ENCODE measurements at places on chromosomes 3 and 15.

DNA sequence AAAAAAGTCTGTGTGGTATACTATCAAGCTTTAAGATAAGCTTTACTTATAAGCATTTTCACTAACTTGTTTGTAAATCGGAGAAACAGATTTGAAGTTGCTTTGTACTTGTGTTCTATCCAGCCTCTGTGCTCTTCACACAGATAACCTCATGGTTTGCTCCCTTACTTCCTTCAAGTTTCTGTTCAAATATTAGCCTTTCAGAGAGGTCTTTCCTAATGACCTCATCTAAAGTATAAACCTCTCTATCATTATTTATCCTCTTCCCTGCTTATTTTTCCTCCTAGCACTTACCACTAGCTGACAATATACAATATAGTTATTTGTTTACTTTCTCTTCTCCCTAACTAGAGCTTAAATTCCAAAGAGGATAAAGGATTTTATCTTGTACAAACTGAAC lies 180.0 kb downstream of the CBLB start:
- DNase-seq: no peak

GRCh38 chr3:197787412-197787811 lies 3.6 kb upstream of the LRCH3 start:
- no peak for DNase-seq

DNA sequence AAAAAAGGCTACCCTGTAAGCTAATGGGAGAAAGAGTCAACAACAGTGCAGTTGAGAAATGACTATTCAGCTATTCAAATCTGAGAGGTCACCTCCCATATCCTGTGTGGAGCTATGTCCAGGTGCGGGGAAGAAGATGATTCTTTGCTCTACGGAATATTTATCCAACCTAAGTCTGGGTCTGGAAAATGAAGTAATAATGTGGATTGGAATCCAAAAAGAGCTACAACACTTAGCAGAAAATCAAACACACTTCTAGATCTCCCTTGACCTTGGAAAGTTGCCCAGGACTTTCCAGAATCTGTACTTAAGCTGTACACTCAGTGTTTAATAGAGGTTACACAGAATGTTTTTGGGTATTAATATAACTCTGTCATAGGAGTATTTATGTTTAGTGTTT lies 251.9 kb downstream of the NAALADL2 start:
- no peak for DNase-seq

DNA sequence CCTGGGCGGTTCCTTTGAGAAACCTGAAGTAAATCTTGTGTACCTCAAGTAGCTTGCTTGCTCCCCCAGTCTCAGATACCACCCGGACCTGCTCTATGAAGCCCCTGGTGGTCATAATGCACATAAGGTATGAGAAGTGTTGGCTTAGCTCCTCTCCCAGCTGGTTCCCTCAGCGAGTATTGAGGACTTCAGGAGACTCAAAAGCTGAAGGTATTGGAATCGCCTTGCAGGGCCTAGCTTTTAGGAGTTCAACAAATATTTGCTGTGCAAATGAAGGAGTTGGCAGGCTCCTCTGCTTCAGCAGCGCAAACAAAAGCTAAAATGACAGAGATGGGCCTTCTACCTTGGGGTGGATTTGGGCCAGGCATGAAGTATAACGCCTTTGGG lies 1.7 kb downstream of the CMTM8 start:
- no peak for DNase-seq

- no peak for DNase-seq
These were observed 58.2 kb downstream of the RAB7A start for GRCh38 chr3:128784232-128784631.

All from stimulated activated CD4-positive, alpha-beta T cell treated with anti-CD3 and anti-CD28 coated beads, TNF-alpha, amount 100 ng/mL, for 48 hours (primary cell).